NCI-H526 (cell line): ENCODE measurements at places on chromosomes 4 and X.

DNA sequence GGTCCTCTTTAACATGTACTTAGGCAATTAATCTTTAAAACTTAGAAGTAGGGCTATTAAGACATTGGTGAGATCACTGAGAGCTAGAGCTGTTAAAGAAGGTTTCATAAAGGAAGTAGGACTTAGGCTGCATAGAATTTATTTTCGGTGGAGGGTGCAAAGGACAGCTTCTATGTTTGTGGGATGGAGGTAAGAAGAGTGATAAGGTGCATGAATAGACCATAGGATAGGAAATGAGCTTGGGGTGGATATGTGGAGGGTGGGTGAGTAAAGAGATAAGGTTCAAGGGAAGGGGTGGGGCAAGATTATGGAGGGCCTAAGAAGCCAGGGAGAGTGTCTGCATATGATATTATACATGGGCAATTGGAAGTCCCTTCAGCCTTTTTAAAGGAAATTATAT lies 15.9 kb downstream of the RTL9 start:
- no peak for DNase-seq

- DNase-seq: no peak
Measured at GRCh38 chrX:137651647-137652046, 85.7 kb downstream of the ZIC3 start.

- DNase-seq: no peak
Measured at GRCh38 chr4:171532968-171533367, 280.2 kb upstream of the GALNTL6 start.

DNA sequence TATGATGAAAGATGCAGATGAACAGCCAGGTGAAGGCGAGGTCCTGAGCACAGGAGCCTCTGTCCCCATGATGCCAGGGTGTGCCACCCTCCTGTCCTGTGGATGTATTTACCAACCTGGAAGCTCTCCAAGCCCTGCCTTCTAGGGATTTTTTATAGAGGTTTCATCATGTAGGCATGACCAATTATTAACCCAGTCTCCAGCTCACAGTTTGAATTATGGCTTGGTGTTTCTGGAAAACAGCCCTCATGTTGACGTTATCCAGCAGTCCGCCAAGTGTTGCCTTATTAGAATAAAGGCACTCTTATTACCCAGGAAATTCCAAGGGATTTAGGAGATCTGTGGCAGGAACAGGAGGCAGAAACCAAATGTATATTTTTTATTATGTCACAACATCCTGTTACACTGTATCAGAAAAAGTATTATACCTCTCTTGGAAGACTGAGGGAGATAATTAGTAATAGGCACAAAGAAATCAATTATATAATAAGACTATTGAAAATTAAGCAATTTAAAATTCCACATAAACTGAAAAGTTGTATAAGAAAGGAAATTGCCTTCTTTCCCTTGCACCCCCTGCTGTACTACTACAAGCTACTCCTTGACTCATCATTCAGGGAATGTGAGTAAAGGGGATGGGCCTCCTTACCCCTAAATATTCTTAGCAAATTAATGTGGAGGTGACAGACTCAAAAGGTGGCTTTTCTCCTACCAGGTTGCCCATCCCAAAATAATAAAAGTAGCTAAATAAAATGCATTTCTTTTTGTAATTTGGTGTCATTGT lies 129.6 kb downstream of the ZNF330 start:
- no peak for DNase-seq

- no peak for DNase-seq
Measured at GRCh38 chrX:155968791-155969190, 28.7 kb upstream of the IL9R start.

DNA sequence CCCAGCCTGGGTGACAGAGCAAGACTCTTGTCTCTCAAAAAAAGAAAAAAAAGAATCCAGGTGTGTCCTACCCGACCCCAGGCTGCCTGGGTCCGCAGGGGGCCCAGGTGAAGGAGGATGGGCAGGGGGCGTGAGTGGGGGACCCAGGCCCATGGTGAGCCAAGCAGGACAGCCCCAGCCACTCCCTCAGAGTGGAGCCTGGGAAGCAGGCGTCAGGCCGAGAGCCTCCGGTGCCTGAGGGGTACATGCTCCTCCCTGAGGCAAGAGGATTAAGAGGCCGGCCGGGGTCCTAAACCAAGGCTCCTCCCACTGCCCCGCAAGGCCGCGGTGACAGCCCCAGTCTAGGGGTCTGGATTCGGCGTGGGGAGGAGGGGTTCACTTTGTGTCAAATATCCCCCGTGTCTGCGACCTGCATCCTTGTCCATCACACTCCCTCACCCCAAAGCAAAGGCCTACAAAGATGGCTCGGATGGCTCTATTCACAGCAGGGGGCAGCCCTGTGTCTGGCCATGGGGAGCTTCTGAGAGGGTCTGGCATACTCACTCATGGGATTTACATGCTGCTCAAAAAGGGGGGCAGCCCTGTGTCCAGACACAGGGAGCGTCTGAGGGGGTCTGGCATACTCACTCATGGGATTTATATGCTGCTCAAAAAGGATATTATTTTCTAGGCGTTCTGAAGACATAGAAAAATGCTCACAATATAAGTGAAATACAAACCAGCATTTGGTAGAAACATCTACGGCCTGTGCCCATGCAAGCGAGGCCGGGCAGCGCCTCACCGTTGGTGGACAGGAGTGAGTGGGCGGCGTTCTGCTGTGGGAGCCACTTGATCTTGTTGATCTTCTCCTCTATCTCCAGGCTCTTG lies 94.6 kb downstream of the PPP2R2C start:
- no peak for DNase-seq

GRCh38 chr4:79676705-79677104 lies 268.7 kb upstream of the GK2 start:
- DNase-seq: no peak
